ENCODE measurements at places on chromosomes 5 and 9. TPM values are rescaled to one million over a fixed set of nuclear protein-coding genes. Genes with fewer than 3 reads are reported as not detected.

Gene SMC2
- total RNA-seq, result 26.1 TPM

Gene IFNA2
- not detected for total RNA-seq

DNA sequence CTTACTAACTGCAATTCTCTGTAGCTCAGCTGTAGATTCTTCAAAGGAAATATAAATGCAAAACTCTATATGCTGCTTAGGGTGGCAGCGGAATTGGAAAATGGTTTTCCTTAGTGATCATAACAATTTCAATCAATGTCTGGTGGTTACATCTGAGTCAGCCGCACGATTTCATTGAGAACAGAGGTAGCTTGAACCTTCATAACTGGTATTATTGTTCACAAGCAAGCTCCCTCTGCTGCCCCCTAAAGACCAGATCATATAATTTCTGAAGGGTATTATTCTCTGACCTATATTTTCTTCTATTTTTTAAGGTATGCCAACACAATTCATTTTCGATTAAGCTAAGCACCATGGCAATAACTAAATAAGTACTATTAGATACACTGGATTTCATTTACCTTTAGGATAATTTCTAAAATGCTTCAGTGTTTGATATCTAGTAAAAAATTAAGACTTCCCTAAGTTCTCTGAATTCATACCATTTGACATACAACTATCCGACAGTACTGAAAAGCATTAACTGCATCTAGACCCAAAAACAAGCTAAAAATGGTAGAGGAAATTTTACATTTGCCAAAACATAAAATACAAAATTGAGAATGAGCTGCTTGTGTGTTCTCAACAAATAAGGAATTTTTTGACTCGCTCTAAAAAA is 181.1 kb upstream of the SPEF2 start:
- DNase-seq, result no peak

DNA sequence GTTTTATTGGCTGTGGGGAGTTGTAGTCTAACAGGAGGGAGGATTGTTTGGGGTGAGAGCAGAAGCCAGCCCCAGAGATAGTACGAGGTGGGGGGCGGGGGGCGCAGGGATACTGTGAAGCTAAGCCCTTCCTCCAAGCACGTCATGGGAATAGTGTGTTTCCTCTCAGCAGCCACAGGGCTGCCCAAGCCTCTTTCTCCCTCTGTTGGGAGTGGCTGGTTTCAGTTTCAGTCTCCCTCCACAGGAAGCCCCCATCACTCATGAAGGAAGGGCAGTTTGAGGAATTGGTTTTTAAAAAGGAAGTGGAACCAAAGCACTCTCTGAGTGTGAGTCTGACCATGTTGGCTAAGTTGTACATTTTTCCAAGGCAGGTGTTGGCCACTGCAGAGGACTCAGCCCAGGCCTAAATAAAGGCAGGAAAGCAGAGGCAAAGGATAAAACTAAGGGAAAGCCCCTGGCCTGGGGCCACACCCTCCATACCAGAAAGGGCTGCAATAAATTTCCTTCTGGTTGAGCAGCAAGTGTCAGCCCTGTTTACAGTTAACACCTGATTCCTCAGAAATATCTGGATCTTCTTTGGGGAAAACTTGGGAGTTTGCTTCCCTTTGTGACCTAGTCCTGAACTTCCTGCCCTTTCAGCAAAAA is 3.2 kb downstream of the RAB24 start:
- no peak for DNase-seq

All from frontal cortex (tissue), 4 donors.